IMR-90 (cell line): ENCODE measurements at places on chromosomes 1 and 21. TPM values are rescaled to one million over a fixed set of nuclear protein-coding genes. Genes with fewer than 3 reads are reported as not detected.

The HFM1 gene
- total RNA-seq, result 0.18 and 0.83 TPM in 2 replicates

- DNase-seq, result peak; percentile 15
Measured at GRCh38 chr1:22096036-22096435, 43.5 kb downstream of the CDC42 start.

DNA sequence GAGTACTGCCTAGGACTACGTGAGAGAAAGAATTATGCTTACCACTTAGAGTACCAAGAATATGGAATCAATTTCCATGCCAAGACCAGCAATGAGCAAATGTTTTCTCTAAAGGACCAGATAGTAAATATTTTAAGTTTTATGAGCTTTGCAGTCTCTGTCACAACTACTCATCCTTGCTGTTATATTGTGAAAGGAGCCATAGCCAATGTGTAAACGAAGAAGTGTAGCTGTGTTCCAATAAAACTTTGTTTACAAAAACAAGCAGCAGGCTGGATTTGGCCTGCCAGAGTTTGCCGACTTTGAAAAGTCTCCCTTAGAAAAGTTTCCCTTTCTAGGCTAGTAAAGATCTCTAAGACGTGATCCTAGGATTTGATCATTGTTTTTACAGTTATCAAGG, 128.8 kb downstream of the PDE4B start:
- no peak for DNase-seq

DNA sequence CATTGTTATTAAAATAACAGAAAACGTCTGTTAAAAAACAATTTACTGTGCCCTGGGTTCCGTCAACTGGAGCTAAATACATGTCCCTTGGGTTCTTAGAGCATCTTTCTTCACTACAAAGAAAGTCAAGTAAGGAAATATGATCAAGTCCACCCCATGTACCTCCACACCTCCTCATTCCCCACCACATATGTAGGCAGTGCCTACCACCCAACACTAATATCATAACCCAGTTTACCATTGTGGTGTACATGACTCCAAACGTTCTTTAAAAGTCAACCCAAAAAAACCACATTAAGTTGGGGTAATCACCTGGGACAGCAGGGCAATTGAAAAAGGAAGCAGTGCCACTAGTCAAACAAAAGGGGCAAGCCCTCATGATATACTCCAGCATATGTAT, 7.8 kb upstream of the LRRC52 start:
- no peak for DNase-seq

The AKNAD1 gene
- 0.18 and 0.28 TPM in 2 replicates for total RNA-seq

The IBA57 gene
- 1.7 and 2.0 TPM in 2 replicates for total RNA-seq
